ENCODE measurements at places on chromosomes 5 and 9. TPM values are rescaled to one million over a fixed set of nuclear protein-coding genes. Genes with fewer than 3 reads are reported as not detected.
A peak's percentile ranks its signal among the peaks of the same experiment; 100 is the strongest.

GRCh38 chr9:85744480-85744879 is 2.7 kb upstream of the AGTPBP1 start:
- no peak for DNase-seq

DNA sequence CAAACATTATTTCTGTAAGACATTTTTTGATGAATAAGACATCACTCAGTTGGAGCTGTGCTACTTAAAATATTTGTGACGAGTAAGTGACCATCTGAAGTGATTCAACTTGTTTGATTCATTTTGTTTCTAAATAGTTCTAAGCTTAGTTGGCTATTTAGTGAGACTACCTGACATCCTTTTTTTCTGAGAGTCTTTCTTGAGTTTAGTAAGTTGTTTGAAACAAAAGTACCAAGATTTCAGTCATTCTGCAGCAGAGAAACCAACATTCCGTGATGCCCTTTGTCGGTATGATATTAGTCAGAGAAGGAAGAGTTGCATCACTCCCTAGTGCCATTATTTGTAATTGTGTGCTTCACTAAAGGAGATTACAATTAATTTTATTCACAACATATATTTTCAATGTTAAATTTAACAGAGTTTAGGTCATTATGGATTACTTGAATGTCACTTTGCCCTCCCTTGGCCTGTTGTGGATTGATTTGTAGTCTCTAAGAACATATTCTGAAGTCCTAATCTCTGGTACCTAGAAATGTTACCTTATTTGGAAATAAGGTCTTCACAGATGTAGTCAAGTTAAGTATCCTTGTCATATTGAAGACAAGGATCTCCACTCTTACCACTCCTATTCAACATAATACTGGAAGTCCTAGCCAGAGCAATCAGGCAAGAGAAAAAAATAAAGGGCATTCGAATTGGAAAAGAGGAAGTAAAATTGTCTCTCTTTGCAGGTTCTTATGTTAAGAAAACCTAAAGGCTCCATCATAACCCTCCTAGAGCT is 212.2 kb downstream of the PCSK1 start:
- DNase-seq, result no peak

- peak; percentile 97 for DNase-seq
Observed at GRCh38 chr5:177455661-177456590, 9.3 kb downstream of the PRR7 start.

DNA sequence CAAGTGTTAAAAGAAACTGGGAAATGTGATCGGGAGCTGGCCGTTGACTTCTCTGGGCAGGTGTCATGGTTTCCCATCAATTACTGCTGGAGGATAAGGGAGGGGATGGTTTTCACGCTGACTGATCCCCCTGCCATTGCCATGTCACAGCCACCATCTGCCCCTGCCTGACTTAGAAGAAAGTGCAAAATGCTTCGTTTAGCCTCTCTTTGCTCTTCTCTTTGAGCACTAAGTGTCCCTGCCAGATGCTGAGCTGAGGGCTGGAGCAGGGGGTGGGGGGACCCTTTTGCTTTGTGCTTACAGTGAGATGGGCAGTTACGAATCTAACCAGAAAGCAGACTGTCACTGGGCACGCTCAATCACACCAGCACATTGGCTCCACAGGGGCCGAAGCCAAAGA is 138.4 kb upstream of the ALDH1B1 start:
- no peak for DNase-seq

DNA sequence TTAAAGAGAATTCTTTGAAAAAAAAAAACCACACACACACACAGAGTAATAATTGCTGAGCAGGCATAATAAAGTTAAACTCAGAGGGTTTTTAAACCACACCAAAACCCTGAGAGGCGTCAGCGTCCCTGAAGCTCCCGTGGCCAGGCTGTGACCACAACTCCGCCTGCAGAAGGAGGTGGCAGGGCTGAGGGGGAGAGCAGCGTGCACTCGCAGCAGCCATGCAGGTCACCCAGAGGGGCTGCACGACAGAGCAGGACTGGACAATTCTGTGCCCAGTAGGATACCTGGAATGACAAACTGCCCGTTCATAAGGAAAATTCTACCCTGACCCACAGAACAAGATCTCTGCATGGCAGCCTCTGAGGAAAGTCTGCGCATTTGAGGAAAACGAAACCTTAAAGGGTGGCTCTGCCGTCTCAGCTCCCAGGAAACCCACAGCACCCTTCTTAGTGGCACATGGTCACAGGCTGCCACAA is 44.0 kb downstream of the ROR2 start:
- DNase-seq, result no peak

The PTGES gene
- total RNA-seq, result 2.5 TPM

DNA sequence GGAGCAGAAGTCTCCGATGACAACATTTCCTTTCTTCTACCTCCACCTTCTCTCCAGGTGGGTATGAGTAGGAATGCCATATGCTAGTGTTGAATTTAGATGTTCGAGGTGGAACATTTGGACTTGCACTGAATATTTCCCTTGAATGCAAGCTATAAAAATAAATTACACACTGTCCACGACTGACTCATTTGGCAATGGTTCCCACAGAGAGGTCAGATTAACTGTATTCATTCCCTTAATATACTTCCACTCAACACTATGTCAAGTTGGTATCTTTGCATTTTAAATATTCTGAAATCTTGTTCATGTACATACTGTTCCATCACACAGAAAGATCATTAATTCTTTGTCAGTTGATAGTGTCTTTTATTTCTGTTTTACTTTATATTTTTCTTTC is 222.6 kb upstream of the PIK3R1 start:
- DNase-seq, result no peak

The PMPCA gene
- total RNA-seq, result 35.0 TPM

The ANXA2R gene
- 2.8 TPM for total RNA-seq

The TYRP1 gene
- 10.2 TPM for total RNA-seq

DNA sequence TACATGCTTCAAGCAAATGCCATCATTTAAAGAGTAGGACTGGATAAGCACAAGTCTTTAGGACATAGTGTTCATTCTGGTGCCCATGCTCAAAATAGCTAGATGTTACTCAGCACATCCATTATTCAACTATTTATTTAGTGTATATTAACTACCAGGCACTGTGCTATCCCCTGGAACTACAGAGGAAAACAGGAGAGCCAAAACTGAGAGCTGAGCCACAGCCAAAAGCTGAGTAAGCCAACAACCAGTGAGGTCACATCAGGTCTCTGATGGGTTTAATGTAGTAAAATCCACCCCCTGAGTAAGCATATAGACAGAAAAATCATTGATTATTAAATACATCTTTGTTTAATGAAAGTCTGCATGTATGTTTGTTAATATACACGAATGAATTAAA is 469.3 kb upstream of the DMAC1 start:
- no peak for DNase-seq

The GHR gene
- 12.2 TPM for total RNA-seq

DNA sequence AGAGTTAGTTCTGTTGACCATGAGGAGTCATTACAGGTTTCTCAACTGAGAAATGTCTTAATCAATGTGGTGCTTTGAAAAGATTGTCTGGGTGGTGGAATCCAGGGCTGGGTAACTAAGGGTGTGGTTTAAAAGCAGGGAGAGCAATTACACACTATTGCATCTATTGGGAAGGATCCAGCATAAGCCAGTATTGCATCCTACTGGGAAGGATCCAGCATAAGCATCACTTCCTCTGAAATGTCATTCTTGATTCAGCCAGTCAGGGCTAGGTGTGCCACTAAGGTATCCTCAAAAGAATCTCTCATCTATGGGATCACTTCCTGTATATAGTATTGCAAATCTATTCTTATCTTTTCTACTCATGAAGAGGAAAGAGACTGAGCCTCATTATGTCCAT is 38.6 kb downstream of the ELOVL7 start:
- DNase-seq, result no peak

GRCh38 chr5:8239198-8239597 is 370.2 kb downstream of the MTRR start:
- peak; percentile 67 for DNase-seq

DNA sequence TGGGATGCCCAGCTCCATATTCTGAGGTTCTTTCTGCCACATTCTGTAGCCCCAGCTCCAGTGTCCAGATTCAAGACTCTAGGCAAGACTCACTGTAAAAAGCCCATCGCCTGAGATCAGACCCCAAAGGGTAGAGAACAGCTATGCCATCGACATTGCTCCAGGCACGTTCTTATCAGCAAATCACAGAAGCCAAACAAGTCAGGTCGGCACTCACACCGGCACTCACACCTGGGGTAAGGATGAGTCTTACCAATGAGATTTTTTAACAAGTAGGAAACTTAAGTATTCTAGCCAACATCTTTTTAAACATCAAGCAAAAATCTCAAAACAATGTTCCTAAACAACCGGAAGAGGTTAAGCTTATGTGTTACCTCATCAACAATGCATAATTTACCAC is 2.4 kb downstream of the CDKN2AIPNL start:
- DNase-seq, result no peak

The SHC3 gene
- total RNA-seq, result 15.5 TPM

GRCh38 chr5:58523956-58524355 is 32.7 kb downstream of the GAPT start:
- no peak for DNase-seq

- DNase-seq, result no peak
Observed at GRCh38 chr9:98232926-98233325, 22.5 kb downstream of the TBC1D2 start.
